ENCODE measurements at places on chromosomes 7 and 10.

- no peak for DNase-seq
Observed at GRCh38 chr10:4767033-4767814, 58.8 kb upstream of the AKR1E2 start.

DNA sequence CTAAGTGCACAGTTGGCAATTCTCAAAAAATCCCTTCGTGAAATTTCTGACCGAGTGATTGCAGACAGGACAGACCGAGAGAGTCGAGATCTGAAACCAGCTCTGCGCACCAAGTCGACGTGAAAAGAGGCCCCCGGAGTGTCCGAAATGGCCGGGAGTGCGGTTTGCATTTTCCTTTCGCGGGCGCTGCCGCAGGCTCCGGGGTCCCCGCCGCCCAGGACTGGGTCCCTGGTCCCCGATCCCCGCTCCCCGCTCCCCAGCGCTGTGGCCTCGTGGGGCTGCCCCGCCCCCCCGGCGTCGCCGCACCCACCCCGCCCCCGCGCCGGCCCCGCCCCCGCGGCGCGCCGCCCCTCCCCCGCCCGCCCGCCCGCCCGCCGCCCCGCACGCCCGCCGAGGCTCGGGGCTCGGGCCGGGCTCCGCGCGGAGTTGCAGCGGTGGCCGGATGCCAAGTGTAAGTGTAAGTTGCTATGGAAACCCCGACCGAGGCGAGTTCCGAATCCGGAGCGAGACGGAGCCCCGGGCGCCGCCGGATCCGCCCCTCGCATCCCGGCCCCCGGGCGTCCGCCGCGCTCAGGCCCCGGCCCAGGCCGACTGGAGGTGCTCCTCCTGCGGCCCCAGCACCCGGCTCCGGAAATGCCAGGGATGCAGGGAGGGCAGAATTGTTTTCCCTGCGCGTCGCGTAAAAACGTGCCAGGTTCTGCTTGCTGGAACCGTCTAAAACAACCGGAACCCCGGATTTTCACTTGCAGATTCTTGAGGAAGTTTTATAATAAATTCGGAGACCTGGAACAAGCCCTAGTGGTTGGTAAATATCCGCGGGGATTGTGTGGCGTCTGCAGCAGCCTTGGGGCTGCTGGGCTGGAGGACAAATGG is 4.6 kb downstream of the BMI1 start:
- DNase-seq: peak; percentile 87

- no peak for DNase-seq
Observed at GRCh38 chr7:137882261-137882668, 35.5 kb upstream of the DGKI start.

DNA sequence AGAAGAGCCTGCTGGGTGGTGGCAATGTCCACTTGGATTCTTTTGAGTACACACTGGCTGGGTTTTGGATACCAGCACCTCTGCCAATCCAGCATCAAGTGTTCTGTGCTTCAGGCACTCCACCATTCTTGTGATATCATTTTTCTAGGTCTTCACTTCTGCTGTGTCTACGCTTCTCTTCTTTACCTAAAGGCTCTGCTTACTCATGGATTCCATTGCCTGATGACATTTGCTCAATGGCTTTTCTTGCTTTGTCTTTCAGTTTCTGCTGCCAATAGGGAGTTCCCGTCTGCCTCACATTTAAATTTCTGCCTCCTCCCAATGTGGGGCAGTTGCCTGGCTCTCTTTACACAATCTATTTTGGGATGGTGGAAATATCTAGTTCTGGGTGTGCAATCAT is 12.7 kb upstream of the PAPSS2 start:
- no peak for DNase-seq

DNA sequence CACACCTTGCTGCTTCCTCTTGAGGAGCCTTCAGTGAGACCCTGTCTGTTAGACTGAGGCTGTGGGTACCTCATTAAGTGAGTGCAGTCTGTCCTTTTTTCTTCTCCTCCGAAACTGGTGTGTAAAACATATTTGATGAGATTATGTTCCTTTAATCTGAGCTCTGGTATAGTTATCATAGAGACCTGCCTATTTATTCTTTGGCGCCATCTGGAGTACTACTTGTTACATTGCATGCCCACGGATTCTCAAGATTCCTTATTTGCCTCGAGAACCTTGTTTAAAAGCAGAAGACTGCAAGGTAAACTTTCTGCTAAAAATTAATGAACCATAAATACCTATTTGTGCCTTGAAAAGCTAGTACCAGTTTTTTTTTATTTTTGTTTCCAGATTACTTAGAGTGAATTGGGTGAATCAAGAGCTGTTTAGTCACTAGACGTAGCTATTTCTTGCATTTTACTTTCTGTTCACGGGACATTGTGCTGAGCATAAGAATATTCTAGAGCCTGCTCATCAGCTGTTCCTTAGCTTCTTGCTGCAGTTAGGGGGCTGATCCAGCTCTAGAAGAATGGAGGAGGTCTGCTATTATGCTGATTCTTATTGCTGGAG is 16.9 kb upstream of the STMP1 start:
- DNase-seq: no peak

- no peak for DNase-seq
Observed at GRCh38 chr7:106486331-106486730, 174.6 kb downstream of the CCDC71L start.

- DNase-seq: peak; percentile 77
Observed at GRCh38 chr7:80134536-80135308, at the start of gene GNAI1. Gene GNAI1, plus strand, starts transcription at chr7:80134831. Its CDS starts 330 bp downstream, at chr7:80135161.

DNA sequence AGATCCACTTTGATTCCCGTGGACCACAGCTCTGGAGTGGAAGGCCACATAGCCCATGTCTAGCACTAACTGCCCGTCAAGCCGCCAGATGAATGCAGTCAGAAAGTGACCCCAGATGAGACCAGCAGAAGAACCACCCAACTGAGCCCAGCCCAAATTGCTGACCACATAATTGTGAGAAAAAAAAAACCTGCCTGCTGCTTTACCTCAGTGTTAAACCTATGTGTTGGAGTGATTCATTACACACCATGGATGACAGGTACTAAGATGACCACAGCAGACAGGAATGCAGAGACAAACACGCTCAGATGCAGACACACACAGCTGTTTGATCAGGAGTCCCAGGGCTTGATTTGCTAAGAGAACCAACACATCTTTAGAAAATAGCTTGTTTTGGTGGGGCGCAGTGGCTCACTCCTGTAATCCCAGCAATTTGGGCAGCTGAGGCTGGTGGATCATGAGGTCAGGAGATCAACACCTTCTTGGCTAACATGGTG is 168.1 kb upstream of the PPP2R2D start:
- DNase-seq: no peak

- no peak for DNase-seq
Observed at GRCh38 chr7:155893664-155894063, 81.4 kb upstream of the SHH start.

DNA sequence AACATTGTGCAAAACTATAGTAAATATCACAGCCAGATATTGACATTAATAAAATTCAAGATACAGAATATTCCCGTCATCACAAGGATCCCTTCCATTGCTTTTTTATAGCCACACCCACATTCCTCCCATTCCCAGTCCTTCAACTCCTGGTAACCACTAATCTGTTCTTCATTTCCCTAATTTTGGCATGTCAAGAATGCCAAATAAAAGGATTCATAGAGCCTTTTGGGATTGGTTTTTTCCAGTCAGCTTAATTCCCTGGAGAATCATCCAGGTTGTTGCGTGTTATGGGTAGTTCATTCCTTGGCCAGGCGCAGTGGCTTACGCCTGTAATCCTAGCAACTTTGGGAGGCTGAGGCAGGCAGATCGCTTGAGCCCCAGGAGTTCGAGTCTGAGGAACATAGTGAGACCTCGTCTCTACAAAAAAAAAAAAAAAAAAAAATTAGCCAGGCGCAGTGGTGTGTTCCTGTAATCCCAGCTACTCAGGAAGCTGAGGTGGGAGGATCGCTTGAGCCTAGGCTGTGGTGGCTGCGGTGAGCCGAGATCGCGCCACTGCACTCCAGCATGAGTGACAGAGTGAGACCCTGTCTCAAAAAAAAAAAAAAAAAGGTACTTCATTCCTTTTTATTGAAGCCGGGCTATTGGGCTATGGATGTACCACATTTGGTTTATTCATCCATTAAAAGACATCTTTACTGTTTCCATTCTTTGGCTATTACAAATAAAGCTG is 2.7 kb downstream of the OGDH start:
- DNase-seq: no peak

DNA sequence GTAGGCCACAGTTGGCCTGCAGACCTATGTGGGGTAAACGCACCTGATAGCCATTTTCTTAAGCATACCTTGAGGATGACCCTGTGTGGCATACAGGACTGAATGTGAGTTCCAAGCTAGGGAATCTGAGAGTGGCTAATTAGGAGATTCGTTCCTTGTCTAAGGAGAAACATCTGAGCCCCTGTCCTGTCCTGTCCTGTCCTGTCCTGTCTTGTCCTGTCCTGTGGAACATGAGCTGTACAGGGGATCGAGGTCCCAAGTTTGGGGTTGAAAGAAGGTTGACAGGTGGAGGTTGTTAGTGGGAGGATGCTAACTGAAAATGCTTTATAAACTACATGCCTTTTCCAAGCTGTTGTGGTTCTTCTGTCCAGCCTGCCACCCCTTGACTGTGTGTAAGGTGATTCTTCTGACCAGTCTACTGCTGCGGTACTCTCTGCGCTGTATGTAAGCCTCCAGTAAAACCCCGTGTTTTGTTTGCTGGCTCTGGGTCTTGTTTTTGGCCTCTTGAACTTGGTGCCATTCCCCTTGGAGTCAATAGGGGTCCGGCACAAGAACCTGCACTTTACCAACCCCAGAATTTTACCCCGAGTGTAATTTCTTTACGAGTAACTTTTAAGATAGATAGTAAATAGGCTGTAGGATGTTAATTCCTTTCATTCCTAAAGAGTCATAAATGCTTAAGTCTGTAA is 26.4 kb downstream of the ZNRF2 start:
- DNase-seq: no peak

DNA sequence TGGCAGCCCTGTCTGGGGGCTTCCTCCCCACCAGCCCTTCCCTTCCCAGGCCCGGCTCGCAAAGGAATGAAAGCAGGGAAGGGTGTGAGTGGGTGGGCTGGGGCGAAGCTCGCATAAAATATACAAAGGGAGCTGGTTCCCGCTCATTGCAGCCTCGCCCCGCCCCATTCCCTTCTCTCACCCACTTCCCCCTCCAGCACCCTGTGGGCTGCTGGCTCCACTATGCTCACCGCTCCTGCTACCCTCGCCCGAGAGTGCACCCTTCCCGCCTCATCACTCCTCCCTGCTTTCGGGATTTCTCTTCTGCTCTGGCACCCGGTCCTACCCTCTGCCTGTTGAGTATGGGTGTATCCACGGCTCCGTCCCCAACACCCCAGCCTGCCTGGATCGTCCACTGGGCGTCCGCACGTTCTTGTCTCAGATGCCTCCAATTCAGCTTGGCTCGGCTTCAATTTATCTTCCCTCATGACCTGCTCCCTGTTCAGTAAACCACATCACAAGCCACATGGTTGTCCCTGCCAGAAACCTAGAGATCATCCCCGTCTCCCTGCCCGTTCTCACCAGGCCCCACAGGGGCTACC is 14.4 kb upstream of the TTYH3 start:
- no peak for DNase-seq

GRCh38 chr7:50706469-50706937 is 76.2 kb downstream of the GRB10 start:
- DNase-seq: no peak

- no peak for DNase-seq
Observed at GRCh38 chr7:146090023-146090645, 26.5 kb upstream of the CNTNAP2 start.

DNA sequence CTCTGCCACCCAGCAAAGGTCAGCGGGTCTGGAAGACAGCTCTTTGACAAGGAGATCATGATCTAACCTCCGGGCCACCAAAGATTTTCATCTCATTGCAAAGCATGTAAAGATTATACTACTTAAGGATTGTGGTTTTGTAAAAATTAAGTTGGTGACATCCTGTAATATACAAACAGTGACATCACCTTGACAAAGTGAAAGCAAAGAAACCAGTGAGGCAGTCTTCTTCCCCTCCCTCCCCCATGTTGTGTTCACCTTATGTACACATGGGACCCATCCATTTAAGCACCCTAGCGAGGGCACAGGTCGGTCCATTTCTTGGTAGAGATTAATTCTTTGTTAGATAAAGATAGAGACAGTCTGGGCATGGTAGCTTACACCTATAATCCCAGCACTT is 3.9 kb downstream of the MDH2 start:
- no peak for DNase-seq

DNA sequence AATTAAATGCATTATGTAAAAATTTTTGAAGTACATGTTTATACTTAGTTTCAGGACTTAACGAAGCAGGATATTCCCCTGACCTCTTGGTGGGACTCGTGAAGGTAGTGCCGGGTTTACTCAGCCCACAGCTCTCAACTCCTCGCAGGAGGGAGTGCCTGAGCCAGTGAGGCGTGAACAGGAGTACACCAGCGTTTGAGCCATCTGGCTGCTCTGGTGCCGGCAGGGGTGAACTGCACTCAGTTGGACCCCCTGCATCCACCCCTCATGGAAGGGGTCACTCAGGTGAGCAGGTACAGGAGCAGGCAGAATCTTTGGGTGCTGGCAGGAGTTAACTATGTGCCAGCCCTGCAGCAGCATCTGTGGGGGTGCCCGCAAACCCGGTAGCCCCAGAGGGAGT is 625.1 kb upstream of the PCDH15 start:
- no peak for DNase-seq

DNA sequence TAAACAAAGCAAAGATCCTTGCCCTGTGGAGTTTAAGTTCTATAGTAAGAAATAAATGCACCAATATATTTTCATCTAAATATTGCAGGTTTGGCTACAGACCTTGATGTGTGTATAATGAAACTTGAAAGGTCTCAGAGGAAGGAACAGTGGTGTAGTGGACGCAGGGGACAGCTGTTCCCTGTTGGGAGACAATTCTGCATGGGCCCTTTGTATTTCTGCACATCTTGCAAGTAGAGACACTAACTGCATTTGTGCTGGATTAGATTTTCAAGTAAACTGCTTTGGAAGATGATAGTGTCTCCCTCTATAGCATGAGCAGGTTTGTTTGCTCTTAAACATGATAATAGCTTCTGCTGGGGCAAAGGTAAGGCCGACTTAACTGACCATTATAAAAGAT is 57.5 kb upstream of the FAM133B start:
- no peak for DNase-seq

GRCh38 chr10:121594076-121594475 is 4.2 kb downstream of the FGFR2 start:
- no peak for DNase-seq

GRCh38 chr10:112585960-112586359 is 138.9 kb downstream of the VTI1A start:
- no peak for DNase-seq

DNA sequence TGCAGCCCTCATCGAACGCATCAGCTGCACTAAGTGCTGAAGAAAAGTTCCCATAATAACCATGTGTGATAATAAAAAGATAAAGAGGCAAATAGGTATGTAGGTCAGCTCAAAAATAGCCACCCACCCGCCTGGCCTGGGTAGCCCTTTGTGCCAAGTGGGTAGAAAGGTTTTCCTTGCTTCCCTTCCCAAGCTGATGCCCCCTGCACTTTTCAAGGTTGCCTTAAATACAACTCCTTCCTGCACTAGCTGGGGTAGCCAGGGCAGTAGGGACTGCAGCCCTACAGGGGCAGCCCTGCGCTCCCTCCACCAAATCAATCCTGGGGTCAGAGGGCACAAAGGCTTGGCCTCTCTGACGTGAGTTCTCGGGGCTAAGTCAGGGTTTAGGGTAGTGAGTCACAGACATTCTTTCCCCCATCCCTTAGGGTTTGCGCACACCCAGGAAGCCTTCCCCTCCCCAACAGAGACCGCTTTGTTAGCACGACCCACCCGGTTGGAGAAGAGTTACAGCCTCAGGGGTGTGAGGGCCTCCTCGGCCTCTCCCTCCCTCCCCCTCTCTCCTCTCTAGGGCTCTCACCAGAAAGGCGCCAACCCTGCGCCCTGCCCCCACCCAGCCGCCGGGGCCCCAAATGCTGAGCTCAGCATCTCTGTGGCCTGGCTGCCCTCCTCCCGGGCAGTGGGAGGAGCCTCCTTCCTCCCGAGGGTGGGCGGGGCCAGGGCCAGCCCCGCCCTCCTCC is 13.3 kb upstream of the DDIT4 start:
- peak; percentile 91 for DNase-seq
